ENCODE measurements at places on chromosomes 5 and 9.

DNA sequence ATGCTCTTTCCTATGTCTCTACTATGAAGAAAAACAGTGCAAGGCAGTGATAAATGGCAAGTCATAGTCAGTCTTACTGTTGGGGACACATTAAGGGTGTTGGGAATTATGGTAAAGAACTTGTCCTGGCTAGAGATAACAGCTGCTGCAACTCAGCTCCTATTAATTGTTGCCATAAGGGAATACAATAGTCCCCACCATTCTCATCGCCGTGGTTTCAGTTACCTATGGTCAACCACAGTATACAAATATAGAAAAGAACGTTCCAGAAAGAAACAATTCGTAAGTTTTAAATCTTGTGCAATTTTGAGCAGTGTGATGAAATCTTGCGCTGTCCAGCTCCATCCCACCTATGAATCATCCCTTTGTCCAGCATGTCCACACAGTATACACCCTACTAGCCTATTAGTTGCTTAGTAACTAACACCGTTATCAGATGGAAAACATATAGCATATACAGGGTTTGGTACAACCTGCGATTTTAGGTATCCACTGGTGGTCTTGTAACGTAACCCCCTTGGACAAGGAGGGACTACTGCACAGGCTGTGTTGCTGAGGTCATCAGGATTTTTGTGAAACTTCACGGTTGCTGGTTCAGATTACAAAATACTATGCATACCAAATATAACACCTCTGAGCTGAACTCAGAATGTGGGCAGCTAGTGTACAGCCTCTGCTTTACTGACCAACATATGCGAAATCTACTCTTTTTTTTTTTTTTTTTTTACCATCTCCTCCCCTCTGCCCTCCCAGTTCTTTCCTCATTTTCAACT lies 53.5 kb downstream of the ZFR start:
- DNase-seq, result no peak

GRCh38 chr9:117191504-117192261 lies 223.2 kb downstream of the ASTN2 start:
- no peak for DNase-seq

GRCh38 chr9:8713149-8713810 lies 913.7 kb upstream of the DMAC1 start:
- DNase-seq, result no peak

- DNase-seq, result no peak
These were observed 145.4 kb downstream of the CDK5RAP2 start for GRCh38 chr9:120434532-120434931.

- no peak for DNase-seq
These were observed 72.4 kb upstream of the FBXW11 start for GRCh38 chr5:172078726-172079345.

DNA sequence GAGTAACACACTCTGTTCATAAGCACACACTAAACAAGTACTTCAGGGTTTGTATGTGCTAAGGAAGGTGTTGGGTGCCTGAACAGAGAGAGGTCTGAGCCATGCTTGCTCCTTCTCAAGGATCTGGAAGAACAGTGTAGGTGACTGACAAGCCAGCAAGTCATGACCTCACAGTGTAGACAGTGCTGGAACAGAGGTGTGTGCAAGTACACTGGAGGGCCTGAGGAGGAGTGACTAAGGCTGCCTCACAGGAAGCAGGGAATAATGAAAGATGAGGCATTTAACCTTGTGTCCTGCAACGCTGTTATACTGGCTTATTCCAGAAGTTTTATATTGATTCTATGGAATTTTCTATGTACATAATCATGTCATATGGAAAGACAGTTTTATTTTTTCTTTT lies 83.9 kb downstream of the TMEM174 start:
- no peak for DNase-seq

DNA sequence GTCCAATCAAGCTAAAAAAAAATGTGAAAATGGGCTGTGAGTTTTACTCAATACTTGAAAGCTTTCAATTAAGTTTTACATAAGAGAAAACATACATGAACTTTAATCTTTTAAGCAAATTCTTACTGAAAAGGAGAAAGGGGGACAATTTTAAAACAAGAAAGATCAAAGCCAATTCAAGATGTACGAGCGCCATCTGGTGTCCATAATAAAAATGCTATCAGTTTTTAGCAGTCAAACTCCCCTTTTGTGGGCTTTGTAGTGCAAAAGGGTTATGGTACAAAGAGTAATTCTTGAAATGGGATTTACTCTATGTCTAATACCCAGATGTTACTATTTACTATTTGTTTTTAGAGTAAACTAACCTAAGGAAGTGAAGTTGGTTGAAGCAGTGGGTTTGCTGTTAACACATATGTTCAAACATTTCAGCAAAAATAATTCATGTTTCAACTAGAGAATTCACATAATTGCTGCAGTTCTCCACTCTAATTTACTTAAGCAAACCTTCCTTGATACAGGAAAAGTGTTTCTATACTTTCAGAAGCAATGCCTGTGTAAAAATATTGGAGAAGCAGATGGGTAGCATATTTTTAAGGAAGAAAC lies 228.2 kb upstream of the TYRP1 start:
- no peak for DNase-seq

DNA sequence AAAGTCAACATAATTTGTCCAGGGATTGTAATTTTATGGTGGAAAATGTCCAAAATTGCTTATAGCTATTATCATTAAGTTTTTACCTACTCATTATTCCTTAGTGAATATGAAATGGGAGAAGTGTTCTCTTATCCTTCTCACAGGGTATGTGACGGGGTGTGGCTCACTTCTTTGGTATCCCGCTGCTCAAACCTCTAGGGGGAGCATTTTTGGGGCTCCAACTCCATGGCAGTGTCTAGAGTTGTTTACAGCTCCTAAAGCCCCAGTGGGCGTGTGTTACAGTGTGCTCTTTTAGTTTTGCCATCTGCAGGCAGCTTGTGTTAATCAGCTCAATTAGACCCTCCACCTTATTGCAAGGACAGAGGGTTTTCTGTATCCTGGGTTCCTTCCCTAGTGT lies 89.4 kb downstream of the CDKN2A start:
- DNase-seq, result no peak

DNA sequence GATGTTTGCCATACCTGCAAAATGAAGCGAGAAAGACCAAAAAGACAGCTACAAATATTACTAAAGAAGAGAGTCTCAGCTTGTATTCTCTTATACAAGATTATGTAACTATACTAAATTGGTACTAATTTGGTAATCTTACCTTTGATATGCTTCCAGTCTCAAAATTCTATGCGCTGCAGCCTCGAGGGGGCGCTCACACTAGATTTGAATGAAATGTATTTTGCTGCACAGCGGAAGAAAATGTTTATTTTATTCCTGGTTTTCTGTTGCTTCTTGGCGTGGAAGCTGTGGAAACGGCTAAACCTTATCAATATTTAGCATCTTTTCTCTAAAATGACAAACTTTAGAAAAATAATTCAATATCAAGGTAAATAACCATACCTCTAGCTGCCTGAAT lies 267.0 kb upstream of the NUDT12 start:
- no peak for DNase-seq

DNA sequence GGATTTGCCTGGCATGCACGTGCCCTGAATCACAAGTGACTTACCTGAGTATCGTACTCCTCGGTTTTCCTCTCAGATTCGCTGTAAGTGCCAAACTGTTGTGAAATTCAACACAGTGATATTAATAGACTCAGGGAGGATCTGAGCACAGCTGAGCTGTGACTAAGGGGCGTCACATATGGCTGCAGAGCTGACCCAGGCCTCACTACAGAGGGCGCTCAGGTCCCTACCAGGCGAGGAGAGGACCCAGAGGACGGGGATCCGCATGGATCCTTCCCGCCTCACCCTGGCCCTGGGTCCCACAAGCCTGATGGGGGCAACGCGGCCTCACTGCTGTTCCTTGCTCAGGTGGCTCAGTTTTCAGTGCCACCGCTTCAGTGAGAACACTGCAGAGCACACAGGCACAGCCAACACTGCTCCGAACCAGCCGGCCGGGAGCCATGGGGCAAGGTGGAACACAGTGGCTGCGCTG lies 20.1 kb downstream of the CLPTM1L start:
- DNase-seq, result no peak

DNA sequence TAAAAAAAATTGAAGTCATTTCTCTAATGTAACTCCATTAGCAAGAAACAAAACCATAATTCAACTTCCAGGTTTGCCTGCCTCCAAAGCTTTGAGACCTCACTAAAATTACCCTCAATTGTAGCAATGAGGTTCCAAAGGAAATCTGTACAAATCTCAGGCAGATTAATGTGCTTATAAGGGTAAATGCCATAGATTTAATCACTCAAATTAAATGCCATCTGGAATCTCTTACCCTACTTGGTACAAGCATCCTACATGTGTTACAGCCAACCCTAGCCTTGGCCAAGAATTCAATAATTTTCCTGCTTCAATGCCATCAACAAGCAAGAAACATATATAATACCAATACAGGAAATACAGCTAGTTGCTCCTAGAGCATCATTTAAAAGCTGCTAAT lies 452.8 kb downstream of the RAB3C start:
- DNase-seq, result no peak

DNA sequence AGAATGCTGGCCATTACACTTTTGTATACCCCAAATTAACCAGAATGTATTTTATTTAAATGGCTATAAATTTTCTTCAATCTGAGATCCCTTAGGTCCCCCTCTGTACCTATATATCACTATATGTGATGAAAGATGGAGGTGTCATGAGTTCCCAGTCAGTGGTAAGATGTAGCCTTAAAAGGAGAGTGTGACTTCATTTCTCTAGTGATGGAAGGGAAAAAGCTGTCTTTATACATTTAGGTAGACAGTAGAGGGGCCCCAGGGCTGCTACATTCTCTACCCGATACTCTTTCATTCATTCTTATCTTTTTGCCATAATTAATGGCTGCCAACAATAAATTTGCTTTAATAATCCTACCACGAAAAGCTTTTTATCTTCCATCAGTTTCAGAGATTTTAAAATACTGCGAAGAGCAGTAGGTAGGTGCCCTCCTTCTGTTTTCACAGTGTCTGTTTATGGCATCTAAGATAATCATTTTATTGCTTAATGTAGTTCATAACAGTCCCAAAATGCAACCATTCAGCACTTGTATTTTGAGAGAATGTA lies 301.3 kb downstream of the ZNF608 start:
- DNase-seq, result no peak

DNA sequence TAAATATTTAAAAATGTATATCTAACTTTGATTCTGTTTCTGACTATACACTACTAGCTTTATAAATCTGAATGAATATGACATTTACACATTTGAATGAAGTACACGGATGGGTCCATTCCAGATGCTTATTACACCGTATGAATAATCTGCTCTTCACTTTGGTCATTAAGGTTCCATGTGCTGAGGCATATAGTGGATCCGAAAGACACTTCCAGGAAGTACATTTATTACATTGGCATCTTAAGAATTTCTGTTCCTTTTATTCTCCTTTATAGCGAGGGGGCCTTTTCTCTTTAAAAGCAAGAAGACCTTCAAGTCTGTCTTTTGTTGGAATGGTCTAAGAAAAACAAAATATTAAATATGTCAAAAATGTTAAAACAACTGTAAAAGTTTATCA lies 147.6 kb downstream of the AUH start:
- DNase-seq, result no peak

- DNase-seq, result no peak
These were observed 5.9 kb upstream of the CARD9 start for GRCh38 chr9:136379401-136379800.

All from activated CD4-positive, alpha-beta T cell treated with anti-CD3 and anti-CD28 coated beads for 24 hours (primary cell).